ENCODE measurements at places on chromosomes 16 and 17. TPM values are rescaled to one million over a fixed set of nuclear protein-coding genes. Genes with fewer than 3 reads are reported as not detected.

Gene TP53TG3F
- total RNA-seq, result not detected

Gene FZD2
- total RNA-seq, result 4.3 TPM

Gene IRX3
- 6.2 TPM for total RNA-seq

Gene TAC4
- total RNA-seq, result not detected

Gene CDH13
- total RNA-seq, result 68.6 TPM

Gene ANKRD13B
- total RNA-seq, result 10.5 TPM

Gene HSPB9
- total RNA-seq, result 0.24 TPM

Gene PABPN1L
- total RNA-seq, result not detected

Gene BRIP1
- total RNA-seq, result 0.10 TPM

Gene KIF2B
- not detected for total RNA-seq

Gene STH
- not detected for total RNA-seq

Gene ZNF778
- 7.5 TPM for total RNA-seq

Gene HP
- total RNA-seq, result 348 TPM

Gene SLC16A11
- total RNA-seq, result 2.5 TPM

Gene KIF18B
- total RNA-seq, result 0.85 TPM

Gene ANKRD40CL
- total RNA-seq, result not detected

Gene PPP1R27
- total RNA-seq, result not detected

Gene HASPIN
- 0.16 TPM for total RNA-seq

Gene C17orf50
- not detected for total RNA-seq

Gene RAB11FIP4
- total RNA-seq, result 3.1 TPM

Gene KRTAP16-1
- not detected for total RNA-seq

Gene KCNJ16
- not detected for total RNA-seq

Gene CES1
- 122 TPM for total RNA-seq

Gene ZPBP2
- total RNA-seq, result not detected

Gene ANKS4B
- not detected for total RNA-seq

Gene SRCIN1
- total RNA-seq, result 1.4 TPM

Gene CDC6
- 1.3 TPM for total RNA-seq
